Ascending aorta (tissue), 2 donors: ENCODE measurements at places on chromosomes 4 and X.

DNA sequence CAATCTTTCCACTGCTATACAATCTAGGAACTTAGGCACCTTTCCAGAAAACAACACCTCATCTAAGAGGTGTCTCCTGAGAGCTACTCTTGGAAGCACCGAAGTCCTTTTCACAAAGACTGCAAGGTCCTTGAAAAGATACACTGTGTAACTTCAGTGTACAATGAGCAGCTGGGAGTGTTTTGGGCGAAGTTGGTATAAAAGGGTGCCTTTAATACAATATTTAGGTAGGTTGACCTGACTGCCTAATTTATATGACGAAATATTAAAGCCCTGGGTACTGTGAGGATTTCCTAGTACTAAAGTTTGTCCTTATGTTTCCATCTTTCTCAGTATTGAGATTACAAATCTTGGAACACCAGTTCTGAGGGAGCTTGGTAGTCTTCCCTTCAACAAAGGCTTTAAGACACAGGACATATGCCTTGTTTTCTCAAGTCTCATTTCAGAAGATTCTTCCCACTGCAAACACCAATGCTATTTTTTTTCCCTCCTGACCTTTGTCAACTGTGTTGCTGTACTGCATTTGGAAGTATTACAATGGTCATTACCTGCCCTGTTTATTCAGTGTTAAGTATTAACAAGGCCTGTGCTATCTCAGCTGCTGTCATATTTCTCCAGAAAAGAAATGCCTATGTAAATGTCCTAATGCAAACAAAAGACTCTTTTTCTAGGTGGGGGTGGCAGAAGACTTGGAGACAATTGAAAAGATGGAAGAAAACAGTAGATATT is 134.2 kb downstream of the MAML3 start:
- no peak for DNase-seq
- no peaks in the 10 kb centered on the region for H3K36me3 ChIP-seq
- no peaks in the 10 kb centered on the region for H3K27me3 ChIP-seq
- H3K27ac ChIP-seq: no peak overlapping the region
- peaks cover 6% of the 10 kb centered on the region for H3K4me1 ChIP-seq
- no peak overlapping the region for H3K4me3 ChIP-seq

DNA sequence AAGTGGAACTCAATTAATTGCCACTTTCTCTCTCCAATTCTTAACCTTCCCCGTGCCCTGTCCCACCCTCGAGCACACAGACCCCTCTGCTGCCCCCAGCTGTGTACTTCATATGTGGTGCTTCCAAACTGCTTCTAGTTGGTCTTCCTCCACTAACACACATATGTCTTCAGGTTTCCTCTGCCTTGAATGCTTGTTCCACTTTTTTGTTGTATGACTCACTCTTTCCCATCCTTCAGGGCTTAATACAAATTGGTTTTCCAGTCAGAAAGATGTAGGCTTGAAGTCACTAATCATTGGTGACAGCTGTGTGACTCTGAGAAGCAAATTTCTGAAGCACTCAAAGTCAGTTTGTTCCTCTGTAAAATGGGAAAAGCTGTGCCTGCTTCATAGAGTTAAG is 30.6 kb downstream of the TRIM2 start:
- H3K36me3 ChIP-seq: peaks cover 2% of the 10 kb centered on the region
- no peak overlapping the region for H3K4me3 ChIP-seq
- no peaks in the 10 kb centered on the region for H3K27me3 ChIP-seq
- peaks cover 3% of the 10 kb centered on the region for H3K4me1 ChIP-seq
- DNase-seq: no peak

DNA sequence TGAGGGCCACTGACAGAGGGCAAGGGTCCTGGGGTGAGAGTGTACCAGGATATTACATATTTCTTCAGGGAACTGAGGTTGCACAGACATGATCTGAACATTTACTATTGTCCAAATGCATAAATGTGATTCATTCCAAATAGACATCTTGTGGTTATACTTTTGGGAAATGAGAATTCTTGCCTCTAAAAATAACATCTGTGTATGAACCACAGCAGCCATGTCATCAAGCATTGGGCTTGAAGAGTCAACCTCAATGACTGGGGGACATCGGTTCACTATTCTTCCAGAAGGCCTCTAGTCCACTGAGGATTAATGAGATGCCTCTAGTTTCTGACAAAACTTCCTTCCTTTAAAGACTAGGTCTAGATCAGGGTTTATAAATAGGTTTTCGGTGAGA is 193.1 kb upstream of the GPC4 start:
- no peaks in the 10 kb centered on the region for H3K36me3 ChIP-seq
- no peak for DNase-seq
- no peaks in the 10 kb centered on the region for H3K27me3 ChIP-seq
- H3K27ac ChIP-seq: peak overlapping the region; percentile 62

DNA sequence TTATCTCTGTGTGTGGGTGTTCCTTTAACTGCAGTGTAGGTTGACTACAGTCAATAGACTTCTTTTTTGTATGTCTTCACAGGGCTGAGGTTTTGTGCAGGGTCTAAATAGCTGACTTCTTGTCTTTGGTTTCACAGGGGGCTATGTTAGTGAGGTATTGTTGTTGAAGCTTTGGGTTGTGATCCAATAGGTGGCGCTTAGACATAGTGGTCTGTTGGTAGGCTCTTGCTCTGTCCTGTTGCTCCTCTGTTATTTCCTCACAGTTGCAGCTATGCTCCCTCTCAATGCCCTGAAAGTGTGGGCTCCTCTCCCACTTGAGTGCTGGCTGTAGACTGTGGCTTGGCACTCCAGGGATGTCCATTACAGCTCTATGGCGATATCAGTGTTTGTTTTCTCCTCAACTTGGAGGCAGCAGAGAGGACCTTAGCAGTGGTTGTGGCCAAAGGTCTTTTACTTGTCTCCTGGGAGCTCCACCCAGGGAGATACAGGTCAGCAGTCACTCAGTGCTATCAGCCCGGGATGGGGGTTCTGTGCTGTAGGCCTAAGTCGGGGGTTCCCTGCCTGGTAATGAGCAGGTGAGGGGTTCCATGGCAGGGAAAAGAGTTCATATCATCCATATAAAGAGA is 14.0 kb downstream of the POF1B start:
- H3K4me1 ChIP-seq: no peaks in the 10 kb centered on the region
- no peak overlapping the region for H3K4me3 ChIP-seq
- no peaks in the 10 kb centered on the region for H3K27me3 ChIP-seq
- no peak overlapping the region for H3K27ac ChIP-seq
- DNase-seq: no peak
- no peaks in the 10 kb centered on the region for H3K36me3 ChIP-seq

- no peak overlapping the region for H3K4me3 ChIP-seq
- DNase-seq: no peak
- H3K27me3 ChIP-seq: no peaks in the 10 kb centered on the region
- no peaks in the 10 kb centered on the region for H3K36me3 ChIP-seq
These were observed 1637.3 kb upstream of the PABPC4L start for GRCh38 chr4:135838889-135839288.

GRCh38 chrX:85499400-85499799 is 119.9 kb upstream of the POF1B start:
- no peaks in the 10 kb centered on the region for H3K27me3 ChIP-seq
- H3K36me3 ChIP-seq: no peaks in the 10 kb centered on the region
- DNase-seq: no peak
- no peaks in the 10 kb centered on the region for H3K4me1 ChIP-seq
- H3K27ac ChIP-seq: no peak overlapping the region

- no peak for DNase-seq
- H3K27ac ChIP-seq: no peak overlapping the region
- no peaks in the 10 kb centered on the region for H3K4me1 ChIP-seq
- H3K4me3 ChIP-seq: no peak overlapping the region
- H3K36me3 ChIP-seq: no peaks in the 10 kb centered on the region
These were observed 284.1 kb upstream of the EPHA5 start for GRCh38 chr4:65954416-65954815.

GRCh38 chrX:72408885-72409284 is 103.2 kb upstream of the CITED1 start:
- no peak overlapping the region for H3K4me3 ChIP-seq
- no peaks in the 10 kb centered on the region for H3K4me1 ChIP-seq
- H3K36me3 ChIP-seq: no peaks in the 10 kb centered on the region
- no peaks in the 10 kb centered on the region for H3K27me3 ChIP-seq
- no peak for DNase-seq

DNA sequence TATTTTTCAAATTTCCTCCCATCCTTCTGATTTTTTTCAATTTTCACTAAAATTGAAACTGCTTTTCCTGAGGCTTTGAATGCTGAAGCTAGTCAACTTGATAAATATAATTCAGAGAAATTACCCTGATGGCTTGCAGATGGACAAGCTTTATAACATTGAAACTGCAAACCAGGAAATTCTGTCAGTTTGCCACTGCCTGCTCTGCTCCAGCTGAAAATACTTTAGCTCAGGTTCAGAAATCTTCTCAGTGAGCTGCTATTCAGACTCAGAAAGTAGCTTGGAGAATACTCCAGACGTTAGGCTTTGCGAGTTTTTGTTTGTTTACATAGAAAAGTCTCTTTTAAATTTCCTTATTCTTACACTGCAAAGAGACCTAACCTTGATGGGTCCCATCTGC is 1574.7 kb downstream of the STIM2 start:
- H3K27me3 ChIP-seq: no peaks in the 10 kb centered on the region
- no peak overlapping the region for H3K27ac ChIP-seq
- DNase-seq: no peak

- no peak overlapping the region for H3K4me3 ChIP-seq
- no peak overlapping the region for H3K27ac ChIP-seq
These were observed 59.8 kb upstream of the RPL34 start for GRCh38 chr4:108560616-108561015.

DNA sequence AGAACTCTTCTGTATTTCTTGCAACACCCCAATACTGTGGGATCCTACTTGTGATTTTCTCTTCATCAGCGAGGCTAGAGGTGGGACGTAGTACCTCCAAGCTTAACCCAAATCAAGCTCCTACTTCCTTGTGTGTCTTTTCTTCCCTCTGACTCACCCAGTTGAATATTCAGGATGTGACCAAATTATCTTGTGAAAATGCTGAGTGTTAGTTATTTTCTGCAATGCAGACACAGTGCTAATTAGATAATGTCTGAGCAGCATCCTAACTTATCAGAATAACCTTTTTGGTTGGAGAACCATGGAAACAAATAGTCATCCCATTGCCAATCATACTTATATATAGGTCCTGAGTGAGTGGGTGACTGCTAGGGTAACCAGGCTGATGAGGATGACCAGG is 2.4 kb downstream of the MEPE start:
- no peak overlapping the region for H3K27ac ChIP-seq
- peaks cover 2% of the 10 kb centered on the region for H3K4me1 ChIP-seq
- H3K27me3 ChIP-seq: no peaks in the 10 kb centered on the region
- H3K4me3 ChIP-seq: no peak overlapping the region

DNA sequence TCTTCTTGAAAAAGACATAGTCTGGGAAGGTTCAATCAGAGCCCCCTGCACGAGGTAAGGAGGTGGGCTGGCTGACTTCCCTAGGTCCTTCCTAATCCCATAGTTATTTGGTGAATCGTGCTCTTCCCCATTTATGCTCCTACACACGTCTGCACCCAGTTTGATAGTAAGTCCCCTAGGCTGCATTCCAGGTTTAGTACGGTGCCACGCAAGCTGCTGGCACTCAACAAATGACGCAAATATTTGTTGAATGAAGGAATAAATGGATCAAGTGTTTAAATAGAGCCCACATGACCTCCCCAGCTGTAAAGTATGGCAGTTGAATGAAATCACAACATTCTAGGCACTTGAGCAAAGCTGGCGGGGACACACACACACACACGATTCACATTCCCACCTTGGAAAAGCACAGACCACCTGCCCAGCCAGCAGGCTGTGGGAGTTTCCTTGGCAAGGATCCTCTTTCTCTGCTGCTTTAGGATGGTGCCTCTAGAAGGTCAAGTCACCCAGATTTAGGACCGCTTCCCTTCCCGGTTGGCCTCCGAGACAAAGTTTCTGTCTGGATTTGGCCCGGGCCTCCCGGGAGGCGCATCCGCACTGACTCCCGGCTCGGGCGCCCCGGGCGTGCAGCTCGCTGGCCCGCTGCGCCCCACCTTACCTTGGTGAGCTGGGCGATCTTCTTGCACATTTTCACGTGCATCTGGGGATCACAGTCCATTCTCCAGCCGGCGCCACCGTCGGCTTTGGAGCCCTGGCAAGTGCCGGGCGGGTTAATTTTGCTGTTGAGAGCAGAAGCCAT is 721 bp downstream of the FAM184B start:
- peak overlapping the region; percentile 46 for H3K4me3 ChIP-seq
- no peaks in the 10 kb centered on the region for H3K27me3 ChIP-seq
- H3K36me3 ChIP-seq: no peaks in the 10 kb centered on the region
- H3K4me1 ChIP-seq: no peaks in the 10 kb centered on the region
- H3K27ac ChIP-seq: no peak overlapping the region

- H3K36me3 ChIP-seq: no peaks in the 10 kb centered on the region
- no peaks in the 10 kb centered on the region for H3K4me1 ChIP-seq
- H3K4me3 ChIP-seq: no peak overlapping the region
- no peaks in the 10 kb centered on the region for H3K27me3 ChIP-seq
- no peak overlapping the region for H3K27ac ChIP-seq
These were observed 204.0 kb downstream of the RASL11B start for GRCh38 chr4:53066155-53066554.

DNA sequence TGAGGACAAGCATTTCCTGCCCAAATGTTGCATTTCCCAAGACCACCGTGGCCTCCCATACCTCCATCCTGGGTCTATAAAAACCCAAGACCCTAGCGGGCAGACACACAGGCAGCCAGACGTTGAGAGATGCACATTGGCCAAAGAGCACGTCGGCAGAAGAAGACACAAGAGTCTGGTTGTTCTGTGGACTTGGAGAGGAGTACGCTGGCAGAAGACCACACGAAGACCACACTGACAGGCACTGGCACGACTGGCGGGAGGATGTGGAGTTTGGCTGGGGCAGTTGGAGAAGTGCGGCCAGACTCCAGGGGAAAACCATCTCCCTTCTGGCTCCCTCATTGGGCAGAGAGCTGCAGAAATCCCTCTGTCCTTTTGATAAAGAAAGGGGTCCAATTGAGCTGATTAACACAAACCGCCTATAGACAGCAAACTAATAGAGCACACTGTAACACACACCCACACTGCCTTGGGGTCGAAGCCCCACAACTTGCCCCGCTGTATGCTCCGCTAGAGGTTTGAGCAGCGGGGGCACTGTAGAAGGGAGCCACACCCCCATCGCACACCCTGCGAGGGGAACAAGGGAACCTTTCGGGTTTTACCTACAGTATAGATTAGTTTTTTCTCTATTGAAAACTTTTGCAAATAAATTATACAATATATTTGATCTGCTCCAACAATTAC is 376.7 kb upstream of the KLHL4 start:
- H3K36me3 ChIP-seq: no peaks in the 10 kb centered on the region
- no peak overlapping the region for H3K4me3 ChIP-seq
- H3K4me1 ChIP-seq: no peaks in the 10 kb centered on the region
- no peak for DNase-seq

DNA sequence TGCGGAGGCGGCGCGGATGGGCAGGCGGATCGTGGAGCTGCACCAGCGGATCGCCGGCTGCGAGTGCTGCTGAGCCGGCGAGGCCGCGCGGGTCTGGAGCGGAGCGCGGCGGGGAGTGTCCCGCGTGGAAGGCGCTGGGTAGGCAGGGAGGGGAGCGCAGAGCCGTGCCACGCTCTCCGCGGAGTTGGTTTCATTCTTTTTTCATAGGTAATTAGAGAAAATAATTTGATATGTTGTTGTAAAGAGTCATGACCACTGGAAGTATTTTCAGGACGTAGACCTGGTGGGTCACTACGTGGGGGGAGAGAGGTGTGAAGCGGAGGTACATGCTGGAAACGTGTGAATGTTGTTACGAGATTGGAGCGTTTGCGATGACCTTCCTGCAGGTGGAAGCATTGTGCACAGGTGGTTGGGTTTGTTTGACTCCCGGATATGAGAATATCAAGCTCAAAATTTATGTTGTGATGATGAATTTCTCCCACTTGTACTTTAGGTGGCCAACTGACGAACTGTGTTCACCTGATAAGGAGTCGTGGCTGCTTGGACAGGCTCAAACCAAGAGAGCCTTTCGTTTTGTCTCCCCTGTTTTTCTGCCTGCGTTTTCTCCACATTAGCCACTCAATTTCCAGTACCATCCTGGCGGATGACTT is 19.1 kb upstream of the S100P start:
- no peak for DNase-seq
- H3K36me3 ChIP-seq: peaks cover 4% of the 10 kb centered on the region
- H3K4me3 ChIP-seq: peak overlapping the region; percentile 93
- H3K27me3 ChIP-seq: no peaks in the 10 kb centered on the region
- H3K4me1 ChIP-seq: peaks cover 14% of the 10 kb centered on the region
